ENCODE measurements at places on chromosomes 2 and 18. TPM values are rescaled to one million over a fixed set of nuclear protein-coding genes. Genes with fewer than 3 reads are reported as not detected.

The SCN3A gene
- not detected for total RNA-seq

The PLA2R1 gene
- total RNA-seq: 20.8 TPM

The ELOA2 gene
- not detected for total RNA-seq

The SERPINB4 gene
- total RNA-seq: not detected

The EGR4 gene
- total RNA-seq: not detected

The CHRNA1 gene
- total RNA-seq: not detected

The ZCCHC2 gene
- 8.0 TPM for total RNA-seq

The PRSS56 gene
- total RNA-seq: not detected

The GTF2A1L gene
- total RNA-seq: 0.24 TPM

The TNP1 gene
- total RNA-seq: not detected

The LIMS2 gene
- total RNA-seq: 0.34 TPM

The TMEM237 gene
- total RNA-seq: 12.2 TPM

The SPDYA gene
- 0.10 TPM for total RNA-seq

The TSPYL6 gene
- total RNA-seq: not detected

The FOXD4L1 gene
- total RNA-seq: 0.15 TPM

The PFN4 gene
- total RNA-seq: not detected

The SERPINB12 gene
- total RNA-seq: not detected

The IL36B gene
- total RNA-seq: not detected

The FAM110C gene
- total RNA-seq: not detected

The CFC1 gene
- not detected for total RNA-seq

The PSMA8 gene
- total RNA-seq: not detected

The PCARE gene
- total RNA-seq: not detected

The SRD5A2 gene
- not detected for total RNA-seq

The COL4A4 gene
- total RNA-seq: 35.2 TPM

The ASXL3 gene
- not detected for total RNA-seq

The GRB14 gene
- total RNA-seq: 0.39 TPM

The AKAIN1 gene
- total RNA-seq: not detected

The SLC5A7 gene
- not detected for total RNA-seq

The GNLY gene
- total RNA-seq: not detected

The CXCR2 gene
- not detected for total RNA-seq

The ZAP70 gene
- total RNA-seq: not detected

The LRP1B gene
- total RNA-seq: 0.49 TPM

The LGALSL gene
- total RNA-seq: 5.7 TPM

The CYP27C1 gene
- total RNA-seq: not detected

The WDCP gene
- 6.7 TPM for total RNA-seq

The LOXHD1 gene
- 0.05 TPM for total RNA-seq

The MARCHF4 gene
- not detected for total RNA-seq

The FSHR gene
- total RNA-seq: not detected

The UNC50 gene
- total RNA-seq: 38.3 TPM

The ASIC4 gene
- total RNA-seq: not detected

The CAPN13 gene
- total RNA-seq: not detected

The SCG2 gene
- 26.6 TPM for total RNA-seq

The FBXO36 gene
- 2.6 TPM for total RNA-seq

The EFR3B gene
- 0.24 TPM for total RNA-seq

The SOX11 gene
- not detected for total RNA-seq

The FTCDNL1 gene
- total RNA-seq: not detected

The GMPPA gene
- 52.9 TPM for total RNA-seq

The TM4SF20 gene
- total RNA-seq: not detected

The LRRTM1 gene
- total RNA-seq: not detected

The CHRNG gene
- not detected for total RNA-seq

Data from cardiac ventricle fibroblast (primary cell).